Stimulated activated CD8-positive, alpha-beta memory T cell treated with anti-CD3 and anti-CD28 coated beads, Interleukin-4, amount 100 ng/mL, for 48 hours (primary cell): ENCODE measurements at places on chromosomes 7 and 10.

DNA sequence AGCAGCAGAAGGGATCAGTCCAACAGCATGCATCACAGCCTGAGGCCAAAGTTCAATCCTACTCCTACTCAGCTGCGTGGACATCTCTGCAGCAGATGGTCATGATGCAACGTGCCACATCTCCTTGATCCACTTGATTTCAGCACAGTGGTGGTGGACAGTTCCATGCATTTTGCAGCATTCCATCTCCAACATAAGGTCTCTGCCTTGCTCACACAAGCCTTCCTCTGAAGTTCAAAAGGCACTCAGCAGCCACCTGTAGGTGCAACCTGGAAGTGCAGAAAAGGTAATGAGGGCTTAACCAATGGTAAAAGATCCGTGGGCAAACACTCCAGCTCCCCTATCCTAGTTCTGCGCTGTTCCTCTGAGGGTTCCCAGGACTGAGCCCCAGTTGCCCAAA is 57.5 kb upstream of the CHCHD3 start:
- DNase-seq = no peak

- DNase-seq = no peak
These were observed 11.4 kb upstream of the PTER start for GRCh38 chr10:16425449-16425848.

DNA sequence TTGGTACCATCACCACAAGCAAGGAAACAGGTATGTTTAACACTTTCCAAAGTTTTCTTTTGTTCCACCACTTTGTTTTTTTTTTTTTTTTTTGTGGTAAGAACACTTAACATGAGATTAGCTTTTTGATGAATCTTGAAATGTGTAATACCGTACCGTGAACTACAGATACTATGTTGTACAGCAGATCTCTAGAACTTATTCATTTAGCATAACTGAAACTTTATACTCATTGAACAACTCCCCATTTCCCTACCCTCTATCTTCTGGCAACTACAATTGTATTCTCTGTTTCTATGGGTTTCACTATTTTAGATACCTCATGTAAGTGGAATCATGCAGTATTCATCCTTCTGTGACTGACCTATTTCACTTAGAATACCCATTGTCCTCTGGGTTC is 162.7 kb upstream of the ITGB1 start:
- no peak for DNase-seq

DNA sequence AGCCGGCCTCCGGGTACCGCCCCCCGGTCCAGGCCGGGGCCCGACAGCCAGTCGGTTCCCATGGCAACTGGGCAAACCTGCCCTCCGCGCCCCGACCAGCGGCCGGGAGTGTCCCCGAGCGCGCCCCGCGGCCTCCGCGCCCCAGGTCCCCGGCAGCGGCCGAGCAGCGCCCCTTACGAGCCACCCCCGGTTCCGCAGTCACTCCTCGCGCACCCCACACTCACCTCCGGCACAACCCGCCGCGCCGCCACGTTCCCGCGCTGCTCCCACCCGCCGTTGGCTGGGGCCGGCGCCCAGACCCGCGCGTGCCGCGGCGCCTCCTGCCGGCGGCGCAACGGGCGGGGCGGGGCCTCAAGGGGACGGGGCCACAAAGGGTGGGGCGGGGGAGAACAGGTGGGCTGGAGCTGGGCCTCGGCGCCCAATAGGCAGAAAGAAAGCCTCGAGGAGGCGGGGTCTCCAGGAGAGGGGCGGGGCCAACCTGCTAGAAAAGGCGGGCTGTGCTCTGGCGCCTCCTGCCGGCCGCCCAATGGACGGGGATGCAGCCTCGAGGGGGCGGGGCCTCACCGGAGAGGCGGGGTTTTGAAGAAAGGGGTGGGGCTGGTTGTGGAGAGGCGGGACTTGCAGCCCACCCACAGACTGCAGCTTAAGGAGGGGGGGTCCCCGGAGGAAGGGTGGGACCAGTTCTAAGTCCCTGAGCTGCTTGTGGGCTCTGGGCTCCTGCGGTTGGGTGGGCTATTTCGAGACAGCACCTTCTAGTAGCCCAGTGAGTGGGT is at the start of gene RADIL:
RADIL (minus strand) TSS at position 345 of the 773 bp plus-strand sequence. CDS start 5,577 bp downstream, outside the sequence.
- peak; percentile 98 for DNase-seq

GRCh38 chr7:3399858-3400257 is 98.8 kb downstream of the SDK1 start:
- no peak for DNase-seq

DNA sequence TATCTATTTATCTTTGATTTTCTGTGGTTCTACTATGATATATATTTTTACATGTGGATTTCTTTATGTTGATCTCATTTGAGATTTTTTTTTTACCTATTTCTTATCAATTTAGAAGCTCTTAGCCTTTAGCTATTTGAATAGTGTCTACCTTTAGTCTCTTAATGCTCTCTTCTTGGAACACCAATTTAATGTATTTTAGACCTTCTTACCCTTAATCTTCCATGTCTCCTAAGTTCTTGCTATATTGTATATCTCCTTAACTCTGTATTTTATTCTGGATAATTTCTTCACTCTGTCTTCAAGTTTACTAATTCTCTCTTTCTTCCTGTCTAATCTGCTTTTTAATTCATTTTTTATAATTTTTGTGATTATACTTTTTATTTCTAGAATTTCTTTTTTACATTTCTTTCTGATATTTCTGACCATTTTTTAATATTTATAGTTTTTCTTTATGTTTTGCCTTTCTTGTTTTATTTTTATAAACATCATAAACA is 27.3 kb downstream of the CSTF2T start:
- DNase-seq = no peak

- DNase-seq = no peak
These were observed 321.1 kb downstream of the PARD3 start for GRCh38 chr10:34494012-34494411.

DNA sequence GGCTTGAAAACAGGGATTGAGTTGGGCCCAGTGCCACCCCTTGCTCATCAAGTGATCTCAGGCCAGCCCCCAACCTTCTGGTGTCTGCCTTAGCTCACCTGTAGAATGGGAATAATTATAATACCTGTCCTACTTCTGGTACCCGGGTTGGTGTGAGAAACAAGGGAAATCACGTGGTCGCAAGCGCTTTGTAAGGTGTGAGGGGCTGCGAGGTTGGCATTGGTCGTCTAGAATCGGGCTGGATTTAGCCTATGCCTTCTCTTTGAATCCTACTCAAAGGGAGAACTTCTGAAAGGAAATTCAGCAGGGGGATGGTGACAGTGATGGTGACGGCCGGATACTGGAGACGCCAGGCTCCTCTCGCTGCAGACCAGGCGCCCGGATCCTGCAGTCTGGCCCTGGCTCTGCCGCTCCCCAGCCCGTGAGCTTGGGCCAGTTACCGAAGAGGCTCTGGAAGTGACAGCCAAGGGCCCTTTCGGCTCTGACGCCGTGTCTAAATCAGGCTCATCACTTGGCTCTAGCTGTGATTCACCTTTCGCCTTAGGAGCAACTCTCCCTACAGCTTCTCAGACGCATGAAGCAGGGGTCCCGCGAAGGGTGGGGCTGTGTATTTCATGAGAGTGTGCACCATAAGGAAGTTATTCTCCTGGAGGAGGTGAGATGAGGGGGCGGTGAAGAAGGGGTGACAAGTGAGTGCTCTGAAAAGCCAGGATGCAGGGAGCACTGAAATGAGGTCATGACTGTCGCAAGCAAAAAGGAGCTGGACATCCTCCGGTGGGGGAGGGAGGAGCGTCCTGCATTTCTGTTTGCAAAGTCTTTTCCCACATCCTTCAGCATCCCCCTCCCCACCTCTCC is 4.0 kb upstream of the CREB5 start:
- no peak for DNase-seq

DNA sequence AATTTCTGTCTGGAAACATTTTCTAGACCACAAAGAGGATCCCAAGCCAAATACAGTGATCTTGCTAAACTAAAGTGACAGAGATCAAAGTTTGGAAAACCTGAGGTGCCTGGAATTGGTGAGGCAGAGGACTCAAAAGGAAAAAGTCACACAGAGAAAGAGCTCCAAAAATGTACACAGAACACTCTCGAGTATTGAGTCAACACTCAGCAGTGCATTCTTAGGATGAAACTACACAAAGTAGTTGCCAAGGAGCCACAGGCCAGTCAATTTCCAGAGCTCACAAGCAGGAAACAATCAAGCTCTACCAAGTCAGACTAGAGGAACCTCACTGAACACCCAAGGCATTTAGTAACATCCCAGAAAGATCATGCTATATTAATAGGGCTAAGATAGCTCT is 61.3 kb downstream of the MICU1 start:
- peak; percentile 37 for DNase-seq

DNA sequence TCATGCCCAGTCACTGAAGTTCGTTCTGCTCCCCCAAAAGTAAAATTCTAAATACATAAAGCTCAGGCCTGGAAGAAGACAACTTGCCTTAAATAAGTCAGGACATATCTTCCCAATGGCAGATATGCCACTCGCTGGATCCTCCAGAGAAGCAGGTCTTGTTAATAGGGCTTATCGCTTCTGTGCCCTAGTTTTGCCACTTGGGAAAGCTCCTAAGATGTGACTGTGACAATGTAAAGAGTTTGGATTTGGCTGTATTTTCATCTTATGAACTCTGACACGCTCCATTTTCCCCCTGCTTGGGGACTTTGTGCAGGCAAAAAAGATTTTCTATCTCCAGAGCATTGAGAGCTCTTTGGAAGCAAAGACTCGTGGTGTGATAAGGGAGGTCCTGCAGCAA is 279.9 kb downstream of the WDR11 start:
- no peak for DNase-seq

GRCh38 chr10:5665373-5666007 is 905 bp downstream of the ASB13 start:
- DNase-seq = no peak

- peak; percentile 64 for DNase-seq
These were observed 31.4 kb upstream of the NPVF start for GRCh38 chr7:25259487-25260243.

DNA sequence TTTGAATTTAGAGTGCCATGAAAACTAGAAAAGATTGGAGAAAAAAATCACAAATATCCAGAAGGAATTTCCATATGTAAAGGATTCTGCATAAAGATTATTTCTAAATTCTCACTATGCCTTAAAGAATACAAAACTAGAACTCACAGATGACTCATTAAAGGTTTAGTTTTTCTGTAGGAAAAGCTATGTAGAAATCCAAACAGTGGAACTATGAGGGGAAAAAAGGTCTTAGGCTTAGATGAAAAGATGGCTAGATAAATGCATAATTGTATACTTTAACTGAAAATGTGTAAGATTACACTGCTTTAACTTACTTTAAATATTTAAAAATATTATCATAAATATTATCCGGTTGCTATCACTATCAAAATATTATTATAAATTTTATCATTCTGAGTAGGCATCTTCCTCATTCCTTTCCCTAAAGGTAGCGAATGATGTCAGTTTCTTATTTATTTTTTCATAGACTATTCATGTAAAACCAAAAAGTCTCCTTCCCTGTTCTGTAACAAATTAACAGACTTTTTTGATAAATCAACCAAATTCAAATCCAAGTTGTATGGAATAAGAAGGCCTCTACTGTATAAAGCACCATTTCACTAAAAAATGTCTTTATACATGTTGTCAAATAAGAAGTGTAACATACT is 69.1 kb upstream of the COMTD1 start:
- DNase-seq = no peak

- no peak for DNase-seq
These were observed 406 bp downstream of the CBLL1 start for GRCh38 chr7:107744345-107744750.

DNA sequence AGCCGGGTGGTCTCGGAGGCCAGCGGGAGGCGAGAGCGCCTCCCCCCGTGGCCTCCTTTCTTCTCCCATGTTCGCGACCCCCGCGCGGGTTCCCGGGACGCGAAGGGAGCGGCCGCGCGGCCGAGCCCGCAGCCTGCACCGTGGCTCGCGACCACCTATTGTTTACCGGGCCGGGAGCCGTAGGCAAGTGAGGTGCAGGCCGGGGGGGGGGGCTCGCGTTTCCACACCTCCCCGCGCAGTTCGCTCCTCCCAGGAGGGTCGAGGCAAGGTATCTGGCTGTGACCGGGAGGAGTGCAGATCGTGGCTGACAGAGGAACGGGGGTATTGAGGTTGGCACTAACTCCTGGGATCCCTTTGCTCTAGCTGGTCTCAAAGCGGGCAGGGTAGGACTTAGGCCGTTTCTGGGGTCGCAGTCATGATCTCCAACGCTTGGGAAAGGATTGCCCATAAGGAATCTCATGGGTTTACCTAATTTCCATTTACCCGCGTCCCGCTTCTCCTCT is 734 bp downstream of the PTPN12 start:
- peak; percentile 41 for DNase-seq

- DNase-seq = no peak
These were observed 23.0 kb downstream of the MKI67 start for GRCh38 chr10:128103229-128103714.

- DNase-seq = no peak
These were observed 97.2 kb upstream of the GNA12 start for GRCh38 chr7:2941216-2941859.

DNA sequence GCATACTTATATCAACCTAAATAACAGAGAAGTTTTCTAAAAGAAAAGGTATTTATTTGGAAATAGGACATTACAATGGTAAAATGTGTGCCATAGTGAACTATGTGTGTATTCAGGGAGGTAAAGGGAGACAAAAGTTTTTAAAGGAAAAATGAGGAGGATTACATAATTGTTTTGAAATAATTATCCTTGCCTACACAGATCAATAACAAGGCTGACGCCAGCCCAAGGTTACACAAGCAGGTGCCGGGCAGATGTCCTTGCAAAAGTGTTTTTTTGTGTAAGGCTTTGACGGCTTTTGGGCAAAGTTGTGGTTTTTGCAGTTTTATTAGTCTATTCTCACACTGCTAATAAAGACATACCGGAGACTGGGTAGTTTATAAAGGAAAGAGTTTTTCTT is 22.7 kb upstream of the SLC35B4 start:
- no peak for DNase-seq

DNA sequence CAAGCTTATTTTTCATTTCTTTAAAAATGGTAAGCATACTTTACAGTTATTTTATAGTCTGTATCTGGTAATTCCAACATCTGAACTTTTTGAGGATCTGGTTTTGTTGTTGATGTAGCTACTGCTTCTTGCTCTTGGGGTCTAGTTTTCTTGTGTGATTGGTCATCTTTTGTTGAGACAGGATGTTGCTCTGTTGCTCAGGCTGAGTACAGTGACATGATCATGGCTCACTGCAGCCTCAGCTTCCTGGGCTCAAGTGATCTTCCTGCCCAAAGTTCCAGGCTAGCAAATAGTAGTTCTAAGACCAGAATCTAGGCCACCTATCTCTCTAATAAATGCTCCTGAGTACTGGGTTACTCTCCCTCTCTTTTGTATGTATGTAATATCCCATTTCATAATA is 75.7 kb downstream of the NRCAM start:
- no peak for DNase-seq

- no peak for DNase-seq
These were observed 34.0 kb downstream of the GNA12 start for GRCh38 chr7:2809903-2810625.

- no peak for DNase-seq
These were observed 128.9 kb downstream of the SNX10 start for GRCh38 chr7:26420422-26421019.

GRCh38 chr7:13639396-13639795 is 350.1 kb downstream of the ETV1 start:
- DNase-seq = no peak

DNA sequence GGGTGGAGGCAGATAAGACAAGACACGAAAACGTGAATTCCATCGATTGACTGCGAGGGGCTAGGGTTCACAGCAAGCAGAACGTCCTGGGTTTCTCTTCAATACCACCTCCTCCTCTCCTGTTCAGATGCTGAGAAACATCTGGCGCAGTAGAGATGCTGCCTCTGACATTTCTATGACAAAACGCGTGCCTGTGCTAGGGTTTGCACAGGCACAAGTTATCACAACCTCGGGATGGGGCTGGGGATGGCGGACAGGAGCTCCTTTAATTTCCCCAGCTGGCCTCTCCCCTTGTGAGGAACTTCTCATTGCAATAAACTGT is 99.8 kb upstream of the SVIL start:
- no peak for DNase-seq
